Activated CD4-positive, alpha-beta T cell treated with anti-CD3 and anti-CD28 coated beads, Interleukin-2, amount 10 ng/mL, durations not matched to agents 7 days and 5 days (primary cell): ENCODE measurements at places on chromosomes 3 and 15.

- H3K27ac ChIP-seq, result peak overlapping the region; percentile 9
- DNase-seq, result peak; percentile 82
- no peaks in the 10 kb centered on the region for H3K27me3 ChIP-seq
- peak overlapping the region; percentile 39 for H3K4me3 ChIP-seq
- peaks cover 17% of the 10 kb centered on the region for H3K4me1 ChIP-seq
- no peaks in the 10 kb centered on the region for H3K36me3 ChIP-seq
These were observed 1.3 kb downstream of the DNAH1 start for GRCh38 chr3:52317208-52318000.

- H3K4me3 ChIP-seq, result peak overlapping the region; percentile 70
- H3K27ac ChIP-seq, result no peak overlapping the region
- H3K36me3 ChIP-seq, result no peaks in the 10 kb centered on the region
- no peak for DNase-seq
- peaks cover 14% of the 10 kb centered on the region for H3K4me1 ChIP-seq
- H3K27me3 ChIP-seq, result peaks cover 53% of the 10 kb centered on the region
These were observed 665 bp downstream of the GATM start for GRCh38 chr15:45377609-45378148.

DNA sequence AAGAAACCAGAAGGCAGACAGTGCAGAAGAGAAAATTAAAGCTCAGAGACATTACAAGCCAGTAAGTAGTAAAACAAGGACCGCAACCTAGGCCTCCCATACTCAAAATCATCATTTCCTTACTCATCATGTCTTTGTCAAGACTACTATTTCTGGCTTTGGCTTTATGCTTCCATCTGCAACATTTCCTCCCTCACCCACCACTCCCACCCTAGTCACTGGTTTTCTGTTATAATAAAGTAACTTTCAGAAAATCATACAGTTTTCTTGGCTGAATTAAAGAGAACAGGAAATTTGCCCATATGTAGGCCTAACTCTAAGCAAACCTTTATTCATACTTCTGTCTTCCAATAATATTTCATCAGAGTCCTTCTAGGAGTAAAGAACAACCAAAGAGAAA, 247.6 kb upstream of the RORA start:
- H3K4me3 ChIP-seq, result no peak overlapping the region
- DNase-seq, result no peak
- H3K4me1 ChIP-seq, result no peaks in the 10 kb centered on the region
- H3K27me3 ChIP-seq, result peaks cover 4% of the 10 kb centered on the region
- no peak overlapping the region for H3K27ac ChIP-seq

GRCh38 chr15:82890338-82890994, 62.1 kb downstream of the HOMER2 start:
- peaks cover 3% of the 10 kb centered on the region for H3K27me3 ChIP-seq
- H3K4me1 ChIP-seq, result no peaks in the 10 kb centered on the region
- no peak overlapping the region for H3K4me3 ChIP-seq
- H3K27ac ChIP-seq, result no peak overlapping the region

GRCh38 chr3:151900460-151900859, 27.0 kb downstream of the SUCNR1 start:
- no peak overlapping the region for H3K4me3 ChIP-seq
- H3K27ac ChIP-seq, result peak overlapping the region; percentile 2
- no peaks in the 10 kb centered on the region for H3K36me3 ChIP-seq
- H3K27me3 ChIP-seq, result peaks cover 3% of the 10 kb centered on the region
- DNase-seq, result no peak

DNA sequence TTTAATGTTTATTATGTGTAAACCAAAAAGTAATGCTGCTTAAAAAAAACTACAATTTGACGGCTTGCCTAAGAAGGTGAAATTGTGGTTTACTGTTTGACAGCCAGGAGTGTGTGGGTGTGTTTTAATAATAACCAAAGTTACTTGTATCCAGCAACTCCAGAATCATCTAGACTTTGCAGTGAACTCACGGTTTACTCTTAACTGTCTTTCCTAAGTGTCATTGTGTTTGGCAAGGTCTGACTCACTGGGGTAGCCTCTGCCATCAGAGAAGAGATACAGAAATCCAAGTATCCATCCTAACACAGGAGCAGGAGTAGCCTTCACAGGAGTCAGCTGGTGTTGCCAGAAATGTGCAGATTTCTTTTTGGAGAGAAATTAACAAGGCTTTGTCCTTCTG, 151.1 kb downstream of the CTNNB1 start:
- DNase-seq, result no peak
- H3K27ac ChIP-seq, result no peak overlapping the region
- H3K4me3 ChIP-seq, result no peak overlapping the region
- H3K27me3 ChIP-seq, result no peaks in the 10 kb centered on the region

- H3K27me3 ChIP-seq, result peaks cover 30% of the 10 kb centered on the region
- peaks cover 10% of the 10 kb centered on the region for H3K4me1 ChIP-seq
- H3K27ac ChIP-seq, result peak overlapping the region; percentile 33
- H3K4me3 ChIP-seq, result peak overlapping the region; percentile 74
These were observed 29.2 kb downstream of the AP3B2 start for GRCh38 chr15:82680200-82681102.

DNA sequence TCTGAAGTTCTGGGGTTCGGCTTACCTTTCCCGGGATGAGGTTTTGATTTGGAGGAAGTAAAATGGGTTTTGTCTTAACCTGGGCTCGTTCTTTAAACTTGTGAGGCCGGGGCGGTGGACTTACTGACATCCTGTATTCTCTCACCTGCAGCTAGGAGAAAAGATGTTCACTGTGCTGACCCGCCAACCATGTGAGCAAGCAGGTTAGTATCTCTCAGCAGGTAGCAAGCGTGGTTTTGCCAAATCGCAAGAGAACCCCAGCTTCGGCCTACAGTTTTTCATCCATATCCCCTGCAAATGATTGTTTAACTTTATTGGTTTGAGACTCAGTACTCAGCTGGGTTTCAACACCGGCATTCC, 891 bp downstream of the ENTPD3 start:
- DNase-seq, result no peak
- H3K36me3 ChIP-seq, result peaks cover 1% of the 10 kb centered on the region
- no peak overlapping the region for H3K27ac ChIP-seq
- peaks cover 25% of the 10 kb centered on the region for H3K27me3 ChIP-seq

DNA sequence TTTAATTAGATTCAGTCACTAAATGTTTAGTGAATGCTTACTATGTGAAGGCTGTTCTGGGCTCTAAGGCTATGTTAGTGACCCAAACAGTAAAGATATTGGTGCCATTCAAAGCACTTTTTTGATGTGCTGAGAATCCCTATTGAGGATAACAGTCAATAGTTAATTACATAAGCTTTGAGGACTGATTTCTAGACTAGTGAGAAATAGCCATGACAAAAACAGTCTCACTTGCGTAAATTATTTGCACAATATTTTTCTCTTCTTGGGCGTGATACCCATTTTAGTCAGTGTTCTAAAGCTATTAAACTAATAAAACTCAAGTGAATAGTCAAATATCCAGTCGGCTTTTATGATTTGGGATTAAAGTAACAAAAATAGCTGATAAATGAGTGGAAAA, 74.6 kb downstream of the UBE2E2 start:
- no peaks in the 10 kb centered on the region for H3K4me1 ChIP-seq
- H3K27ac ChIP-seq, result no peak overlapping the region
- no peak for DNase-seq

DNA sequence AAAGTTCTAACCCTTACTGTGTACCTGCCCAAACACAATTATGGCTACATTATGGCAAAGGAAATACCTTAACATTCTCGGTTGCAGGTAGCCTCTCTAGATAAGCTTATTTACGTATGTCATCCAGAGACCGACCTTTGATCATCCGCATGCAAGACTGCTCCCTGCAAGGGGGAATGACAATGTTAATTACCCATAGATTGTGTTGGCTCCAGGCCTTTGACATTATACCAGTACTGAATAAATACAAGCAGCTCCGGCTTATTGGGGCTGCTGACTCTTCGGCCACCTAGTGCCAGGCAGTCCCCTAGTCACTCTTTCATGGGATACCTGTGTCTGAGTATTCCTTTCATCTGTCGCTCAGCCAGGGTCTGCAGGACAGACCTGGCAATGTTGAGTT, 223.5 kb downstream of the DTWD1 start:
- H3K27me3 ChIP-seq, result no peaks in the 10 kb centered on the region
- no peak overlapping the region for H3K27ac ChIP-seq
- no peak overlapping the region for H3K4me3 ChIP-seq
- H3K36me3 ChIP-seq, result no peaks in the 10 kb centered on the region

DNA sequence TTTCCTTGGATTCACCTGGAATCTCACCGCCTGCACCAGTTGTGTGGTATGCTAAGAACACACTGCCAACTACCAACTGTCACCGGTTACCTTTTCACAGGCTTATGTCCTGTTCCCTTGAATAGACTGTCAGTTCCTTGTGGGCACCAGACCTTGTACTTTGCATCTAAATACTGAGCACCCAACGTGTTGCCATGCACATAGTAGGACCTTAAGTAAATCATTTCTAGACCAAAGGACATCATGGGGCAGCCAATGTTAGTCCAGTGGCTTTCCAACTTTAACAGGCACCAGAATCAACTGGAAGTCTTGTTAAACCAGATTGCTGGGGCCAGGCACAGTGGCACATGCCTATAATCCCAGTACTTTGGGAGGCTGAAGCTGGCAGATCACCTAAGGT, 1.2 kb upstream of the RPAP1 start:
- H3K27ac ChIP-seq, result peak overlapping the region; percentile 9
- H3K36me3 ChIP-seq, result peaks cover 3% of the 10 kb centered on the region
- DNase-seq, result no peak
- no peaks in the 10 kb centered on the region for H3K27me3 ChIP-seq
- peak overlapping the region; percentile 95 for H3K4me3 ChIP-seq

- no peak overlapping the region for H3K4me3 ChIP-seq
- no peak overlapping the region for H3K27ac ChIP-seq
- H3K27me3 ChIP-seq, result no peaks in the 10 kb centered on the region
These were observed 455.6 kb upstream of the RARB start for GRCh38 chr3:24972491-24972890.
